ENCODE measurements at places on chromosomes 13 and 19. TPM values are rescaled to one million over a fixed set of nuclear protein-coding genes. Genes with fewer than 3 reads are reported as not detected.

The CTXN1 gene
- total RNA-seq: 4.4 TPM

The PRDX2 gene
- 347 TPM for total RNA-seq

The ATXN8OS gene
- not detected for total RNA-seq

The ITM2B gene
- 257 TPM for total RNA-seq

The PRTN3 gene
- not detected for total RNA-seq

The BCL2L12 gene
- total RNA-seq: 60.9 TPM

GRCh38 chr13:99477493-99477892, 23.8 kb upstream of the TM9SF2 start:
- DNase-seq: no peak

- peak; percentile 52 for DNase-seq
Observed at GRCh38 chr19:42074513-42075363, 1.2 kb upstream of the ZNF574 start.

GRCh38 chr19:10430505-10431253, 10.3 kb downstream of the PDE4A start:
- DNase-seq: peak; percentile 68

DNA sequence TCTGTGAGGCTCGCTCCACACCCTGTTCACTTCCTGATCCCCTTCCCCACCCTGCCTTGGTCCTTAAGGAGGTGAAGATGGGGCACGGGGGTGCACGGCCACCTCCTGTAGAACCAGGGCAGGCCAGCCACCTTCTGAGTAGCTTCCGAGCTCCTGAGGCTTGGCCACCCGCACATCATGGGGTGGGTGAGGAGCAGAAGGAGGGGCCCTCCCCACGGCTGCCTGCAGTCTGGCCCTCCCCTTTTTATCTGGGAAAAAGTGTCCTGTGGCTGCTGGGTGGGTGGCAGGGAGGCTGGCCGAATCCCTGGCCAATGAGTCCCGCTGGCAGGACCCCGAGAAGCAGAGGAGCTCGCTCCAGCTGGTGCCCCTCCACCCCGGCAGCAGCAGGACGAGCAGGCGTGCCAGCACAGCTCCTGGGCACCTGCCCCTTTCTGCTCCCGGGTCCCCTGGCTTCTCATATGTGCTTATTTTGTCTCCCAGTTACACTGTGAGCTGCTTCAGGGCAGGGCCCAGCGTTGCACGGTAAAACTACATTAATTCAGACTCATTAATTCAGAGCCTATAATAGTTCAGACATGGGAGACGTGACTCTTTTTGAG, 135.0 kb downstream of the KDM4B start:
- DNase-seq: no peak

- DNase-seq: no peak
Observed at GRCh38 chr19:23318143-23318542, 67.9 kb upstream of the ZNF724 start.

- DNase-seq: no peak
Observed at GRCh38 chr13:60765700-60766411, 368.8 kb downstream of the TDRD3 start.

DNA sequence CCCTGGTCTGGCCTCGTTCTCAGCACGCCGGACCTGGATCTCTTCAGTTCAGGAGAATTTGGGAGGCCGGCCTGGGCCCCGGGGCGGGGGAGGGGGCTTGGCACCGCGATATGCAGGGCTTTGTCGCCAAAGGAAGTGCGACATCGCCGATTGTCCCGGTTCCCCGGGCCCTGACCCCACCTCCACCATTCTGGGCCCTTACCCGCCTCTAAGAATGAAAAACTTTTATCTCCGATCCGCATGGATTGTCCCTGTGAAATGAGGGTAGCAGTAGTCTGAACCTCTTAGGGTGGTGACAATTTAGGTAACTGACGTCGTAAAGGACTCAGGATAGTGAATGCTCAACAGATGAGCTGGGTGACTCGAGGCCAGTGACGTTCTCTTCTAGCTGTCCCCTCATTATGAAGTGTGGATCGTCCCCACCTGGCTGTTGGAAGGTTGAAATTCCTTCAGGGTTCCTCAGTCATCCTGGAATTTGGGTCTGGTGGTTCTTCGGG, 650 bp downstream of the DDA1 start:
- no peak for DNase-seq

- no peak for DNase-seq
Observed at GRCh38 chr13:59356607-59357006, 807.1 kb downstream of the DIAPH3 start.

GRCh38 chr19:30233375-30233774, 138.8 kb upstream of the ZNF536 start:
- DNase-seq: no peak

- DNase-seq: no peak
Observed at GRCh38 chr19:35928507-35928906, 7.7 kb upstream of the LRFN3 start.

DNA sequence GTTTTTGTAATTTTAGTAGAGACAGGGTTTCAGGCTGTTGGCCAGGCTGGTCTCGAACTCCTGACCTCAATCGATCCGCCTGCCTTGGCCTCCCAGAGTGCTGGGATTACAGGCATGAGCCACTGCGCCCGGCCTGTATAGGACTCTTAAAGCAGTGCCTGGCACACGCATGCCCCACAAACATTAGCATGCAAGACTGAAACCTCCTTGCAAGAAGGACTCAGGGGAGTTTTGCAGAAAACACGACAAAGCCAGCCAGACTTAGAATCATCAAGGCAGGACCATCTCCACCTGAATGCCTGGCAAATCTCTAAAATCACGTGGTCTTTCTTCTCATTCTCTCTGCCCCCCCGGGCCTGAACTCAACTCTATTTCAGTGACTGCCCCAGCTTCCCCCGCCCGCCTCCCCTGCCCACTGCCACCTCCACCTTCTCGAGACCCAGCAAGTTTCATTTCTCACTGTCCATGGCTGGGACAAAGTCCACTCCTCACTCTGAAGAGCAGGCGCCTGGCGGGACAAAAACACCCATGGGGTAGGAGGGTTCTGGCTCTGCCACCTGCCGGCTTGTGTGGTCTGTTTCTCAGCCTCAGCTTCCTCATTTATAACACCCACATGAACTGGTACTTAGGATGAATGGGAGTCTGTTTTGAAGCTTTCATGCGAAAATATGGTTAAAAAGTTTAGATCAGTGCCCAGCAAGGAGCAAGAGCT, 2.4 kb downstream of the TICAM1 start:
- DNase-seq: peak; percentile 67

DNA sequence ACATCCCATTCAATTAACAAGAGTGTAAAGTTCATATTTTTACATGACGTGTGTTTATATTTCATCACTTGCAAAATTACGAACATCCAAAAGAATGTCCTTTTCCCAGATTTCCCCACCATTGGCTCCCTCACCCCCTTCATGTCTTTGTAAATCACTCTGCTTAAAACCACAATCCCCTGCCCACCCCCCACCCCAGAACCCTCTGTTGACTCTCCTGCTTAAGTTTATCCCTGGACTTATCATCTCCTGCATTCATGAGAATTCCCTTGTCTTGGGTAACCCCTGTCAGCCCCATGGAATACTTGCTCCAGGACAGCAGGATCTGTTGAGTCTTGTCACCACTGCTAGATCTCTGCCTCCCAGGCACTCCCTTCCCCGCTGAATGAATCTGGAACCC, 109.9 kb downstream of the COL4A1 start:
- DNase-seq: no peak

DNA sequence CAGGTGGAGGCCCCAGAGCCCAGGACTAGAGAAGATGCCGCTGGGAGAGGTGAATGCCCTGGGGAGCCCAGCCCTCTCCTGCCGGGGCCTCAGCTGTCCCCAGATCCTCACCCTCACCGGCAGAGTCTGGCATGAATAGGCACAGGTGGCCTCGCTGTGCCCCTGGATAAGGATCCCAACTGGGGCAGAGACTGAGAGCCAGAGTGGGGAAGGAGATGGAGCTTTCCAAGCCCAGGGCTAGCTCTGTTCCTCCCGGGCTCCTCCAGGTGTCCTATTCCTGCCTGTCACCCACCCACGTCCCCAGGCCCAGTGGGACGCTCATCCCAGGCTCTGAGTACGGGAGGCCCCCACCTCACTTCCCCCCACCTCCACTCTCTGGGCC, 16.5 kb downstream of the PRR36 start:
- no peak for DNase-seq

- DNase-seq: no peak
Observed at GRCh38 chr13:41426047-41426446, 31.3 kb upstream of the RGCC start.

GRCh38 chr13:76903544-76904162, 17.4 kb upstream of the KCTD12 start:
- peak; percentile 57 for DNase-seq

DNA sequence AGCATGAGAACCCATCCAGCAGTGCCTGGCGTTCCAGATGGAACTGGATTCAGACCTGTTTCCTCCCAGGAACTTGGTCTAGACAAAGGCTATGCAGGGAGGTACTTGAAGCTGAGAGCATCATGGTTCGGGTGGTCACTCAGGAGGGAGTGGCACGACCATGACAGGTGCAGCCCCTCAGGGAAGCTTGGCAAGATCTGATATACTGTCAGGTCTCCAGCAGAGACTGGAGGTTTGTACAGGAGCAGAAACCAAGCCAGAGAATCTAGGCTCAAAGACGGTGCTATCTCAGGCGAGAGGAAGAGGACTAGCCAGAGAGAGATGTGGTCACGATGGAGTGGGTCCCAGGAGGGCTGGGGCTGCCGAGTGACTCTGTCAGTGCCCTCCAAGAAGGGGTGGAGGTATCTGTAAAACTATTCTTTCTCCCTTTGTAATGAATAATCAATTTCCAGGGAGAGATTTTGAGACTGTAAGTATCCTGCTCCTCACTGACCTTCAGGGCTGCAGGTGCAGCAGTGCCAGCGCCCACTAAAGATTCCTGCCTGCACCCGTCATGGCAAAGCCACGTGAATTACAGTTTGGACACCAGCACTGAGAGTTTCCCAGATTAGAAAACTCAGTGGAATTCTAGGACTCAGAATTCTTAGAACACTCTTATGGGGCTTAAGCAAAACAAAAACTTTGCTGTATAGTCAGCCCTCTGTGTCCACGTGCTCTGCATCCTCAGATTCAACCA, 10.2 kb upstream of the DCUN1D2 start:
- no peak for DNase-seq

DNA sequence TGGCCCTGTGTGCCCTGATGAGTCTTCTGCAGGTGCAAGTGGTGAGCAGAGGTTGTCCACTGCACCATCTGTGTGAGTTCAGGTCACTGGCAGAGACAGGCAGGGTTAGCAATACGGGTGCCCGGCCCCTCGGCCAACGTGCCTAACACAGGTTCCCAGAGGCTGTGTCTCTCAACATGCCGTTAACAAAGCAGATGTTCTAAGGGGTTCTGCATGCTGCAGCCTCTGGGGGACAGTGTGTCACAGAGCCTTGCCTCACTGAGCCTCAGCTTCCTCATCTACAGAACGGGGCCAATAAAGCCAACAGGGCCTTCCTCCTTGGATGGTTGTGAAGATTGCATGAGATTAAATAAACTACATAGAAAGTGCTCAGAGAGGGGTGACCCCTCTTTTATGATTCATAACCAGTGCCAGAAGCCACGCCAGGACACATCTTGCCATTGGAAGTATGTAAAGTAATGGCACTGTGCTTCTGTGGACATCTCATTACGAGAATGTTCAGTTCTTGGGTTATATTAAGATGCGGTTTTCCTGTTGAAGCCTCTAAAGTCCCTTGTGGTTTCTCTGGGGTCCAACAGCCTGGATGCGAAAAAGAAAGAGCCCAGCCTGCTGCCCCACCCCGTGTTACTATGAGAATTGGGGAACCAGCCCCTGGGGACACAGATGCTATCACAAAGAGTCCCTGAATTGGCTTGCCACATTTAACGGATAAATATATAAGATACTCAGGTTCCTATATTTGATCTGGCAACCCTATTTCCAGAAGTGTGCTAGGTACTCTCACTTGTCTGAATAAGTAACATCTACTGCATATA, 11.2 kb upstream of the ARHGEF18 start:
- DNase-seq: no peak

GRCh38 chr13:24630851-24631620, 49.2 kb upstream of the ATP12A start:
- DNase-seq: no peak

DNA sequence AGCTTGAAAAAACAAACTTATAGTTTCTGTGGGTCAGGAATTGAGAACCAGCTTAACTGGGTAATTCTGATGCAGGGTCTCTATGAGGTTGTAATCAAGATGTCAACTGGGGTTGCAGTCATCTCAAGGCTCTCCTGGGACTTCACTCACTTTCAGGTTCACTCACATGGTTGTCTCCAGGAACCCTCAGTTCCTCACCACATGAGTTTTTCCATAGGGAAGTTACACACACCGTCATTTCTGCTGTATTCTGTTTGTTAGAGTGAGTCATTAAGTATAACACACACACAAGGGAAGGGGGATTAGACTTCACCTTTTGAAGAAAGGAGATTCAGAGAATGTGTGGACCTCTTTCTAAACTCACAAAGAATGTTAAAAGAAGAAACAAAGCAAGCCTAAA, 34.9 kb upstream of the MLNR start:
- DNase-seq: no peak

DNA sequence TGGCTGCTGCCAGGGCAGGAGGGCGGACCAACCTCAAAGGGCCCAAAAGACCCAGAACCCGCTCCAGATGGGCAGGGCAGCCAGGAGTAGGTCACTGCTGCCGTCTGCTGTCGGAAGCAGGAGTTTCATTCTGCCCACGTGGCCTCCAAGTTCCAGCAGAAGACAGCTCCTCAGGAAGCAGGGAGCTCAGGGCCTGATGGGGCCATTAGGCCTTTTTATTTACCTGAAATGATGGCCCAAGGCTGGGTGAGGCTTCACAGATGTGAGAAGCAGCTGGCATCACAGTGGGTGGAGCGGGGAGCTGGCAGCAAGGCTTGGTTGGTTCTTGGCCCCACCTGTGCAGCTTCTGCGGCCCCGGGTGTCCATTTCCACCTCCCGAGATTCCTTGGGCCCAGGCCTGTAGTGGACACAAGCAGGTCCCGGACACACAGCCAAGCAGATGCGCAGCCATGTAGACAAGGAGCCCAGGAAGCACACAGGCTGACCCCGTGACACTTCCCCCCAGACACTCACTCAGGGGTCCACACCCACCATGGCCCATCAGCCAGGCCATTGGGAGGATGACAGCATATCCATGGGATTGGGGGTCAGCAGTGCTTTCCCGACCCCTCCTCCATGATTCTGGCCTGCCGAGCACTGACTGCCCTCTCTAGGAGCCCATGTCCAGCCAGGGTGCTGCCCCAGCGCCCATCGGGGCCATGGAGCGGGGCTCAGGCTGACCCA, 26.4 kb downstream of the C13orf46 start:
- peak; percentile 58 for DNase-seq

DNA sequence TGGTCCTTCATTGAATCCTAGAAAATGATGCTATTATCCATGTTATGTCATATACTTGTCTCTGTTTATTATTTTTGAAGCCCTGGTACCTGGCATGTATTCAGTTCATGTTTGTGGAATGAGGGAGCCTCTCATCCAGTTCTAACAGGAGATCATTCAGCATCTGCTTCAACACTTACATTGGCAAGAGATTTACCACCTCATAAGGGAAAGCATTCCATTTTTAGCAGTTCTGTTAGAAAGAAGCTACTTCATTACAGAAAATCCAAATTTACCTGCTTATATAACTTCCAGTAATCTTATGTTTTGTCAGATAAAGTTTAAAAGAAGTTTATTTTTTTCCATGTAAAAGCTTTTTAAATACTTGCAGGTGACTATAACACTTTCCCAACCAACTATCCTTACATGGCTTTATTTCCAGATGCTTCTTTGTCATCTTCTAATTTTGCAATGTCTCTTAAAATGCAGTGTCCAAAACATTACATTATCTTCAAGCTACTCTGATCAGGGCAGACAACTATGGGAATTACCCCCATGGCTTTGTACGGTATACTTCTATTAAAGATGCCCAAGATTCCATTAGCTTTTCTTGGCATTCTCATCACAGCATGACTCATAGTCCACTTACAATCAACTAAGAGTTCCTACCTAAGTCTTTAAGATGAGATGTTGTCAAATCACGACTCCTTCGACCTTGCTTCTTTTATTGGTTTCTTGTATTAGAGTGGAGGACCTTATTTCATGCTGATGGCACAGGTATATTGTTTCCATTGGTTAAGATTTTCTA, 262.1 kb downstream of the PCDH9 start:
- DNase-seq: no peak

Data from colonic mucosa (tissue), 4 donors.